Thyroid gland (tissue), 4 donors: ENCODE measurements at places on chromosomes 3 and 15. TPM values are rescaled to one million over a fixed set of nuclear protein-coding genes. Genes with fewer than 3 reads are reported as not detected.

DNA sequence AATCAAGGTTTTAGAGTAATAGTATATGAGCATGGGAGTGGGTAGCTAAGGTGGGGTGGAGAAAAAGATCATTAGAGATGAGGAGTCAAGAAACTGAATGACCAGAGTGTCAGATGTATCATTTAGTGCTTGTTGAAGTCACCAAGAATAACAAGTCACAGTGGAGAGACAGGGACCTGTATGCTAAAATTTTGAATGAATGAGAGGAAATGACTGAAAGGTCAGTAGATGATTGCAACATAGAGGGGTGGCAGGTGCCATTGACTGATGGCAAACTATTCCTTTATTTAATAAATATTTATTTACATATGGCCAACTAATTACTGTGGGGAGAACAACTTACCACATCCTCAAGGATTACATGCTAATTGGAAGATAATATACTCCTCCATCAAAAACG is 75.0 kb upstream of the ANKRD28 start:
- no peaks in the 10 kb centered on the region for H3K36me3 ChIP-seq
- H3K4me1 ChIP-seq, result no peaks in the 10 kb centered on the region
- no peak overlapping the region for H3K4me3 ChIP-seq
- DNase-seq, result no peak
- H3K27ac ChIP-seq, result no peak overlapping the region

DNA sequence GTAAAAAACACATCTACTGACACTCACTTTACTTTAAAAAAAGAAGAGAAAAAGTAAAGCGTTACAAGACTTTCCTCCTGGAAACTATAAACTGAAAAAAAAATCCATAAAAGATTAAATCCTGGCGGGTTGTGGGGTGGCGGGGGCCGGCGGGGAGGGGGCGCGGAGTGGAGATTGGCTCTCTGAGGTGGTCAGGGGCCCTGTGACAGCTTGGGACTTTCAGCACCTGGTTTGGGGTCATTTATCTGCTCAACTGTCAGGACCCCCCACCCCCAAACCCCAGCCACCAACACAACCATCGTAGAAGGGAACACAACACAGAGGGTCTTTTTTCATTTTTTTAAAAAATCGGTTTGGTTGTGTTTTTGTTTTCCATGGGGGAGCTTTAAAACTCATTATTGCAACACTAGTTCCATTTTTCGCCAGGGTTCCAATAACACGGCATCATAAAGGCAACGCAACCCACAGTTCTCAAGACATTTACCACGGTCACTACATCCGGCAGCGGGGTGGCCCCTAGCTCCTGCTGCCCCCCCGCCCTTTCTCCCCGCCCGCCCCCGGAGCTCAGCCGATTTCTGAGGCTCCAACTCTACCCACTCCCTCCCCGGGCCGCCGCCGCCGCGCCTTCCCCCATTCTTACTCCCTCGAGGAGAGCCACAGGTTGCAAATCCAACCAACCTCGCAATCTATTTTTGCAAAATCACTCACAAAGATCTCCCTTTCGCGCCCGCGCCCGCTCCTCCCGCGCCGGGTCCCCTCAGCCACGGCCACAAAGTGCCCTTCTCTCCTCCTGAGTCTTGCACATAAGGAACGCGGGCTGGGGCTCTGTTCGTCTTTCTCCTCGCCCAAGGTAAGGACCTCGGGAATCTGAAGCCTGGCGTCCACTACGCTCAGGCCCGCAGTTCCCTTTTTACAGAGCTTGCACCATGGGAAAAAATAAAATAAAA is 1.8 kb downstream of the BCL6 start:
- H3K27ac ChIP-seq, result peak overlapping the region; percentile 97
- peak; percentile 83 for DNase-seq
- H3K4me3 ChIP-seq, result peak overlapping the region; percentile 69
- H3K27me3 ChIP-seq, result no peaks in the 10 kb centered on the region
- H3K36me3 ChIP-seq, result no peaks in the 10 kb centered on the region

DNA sequence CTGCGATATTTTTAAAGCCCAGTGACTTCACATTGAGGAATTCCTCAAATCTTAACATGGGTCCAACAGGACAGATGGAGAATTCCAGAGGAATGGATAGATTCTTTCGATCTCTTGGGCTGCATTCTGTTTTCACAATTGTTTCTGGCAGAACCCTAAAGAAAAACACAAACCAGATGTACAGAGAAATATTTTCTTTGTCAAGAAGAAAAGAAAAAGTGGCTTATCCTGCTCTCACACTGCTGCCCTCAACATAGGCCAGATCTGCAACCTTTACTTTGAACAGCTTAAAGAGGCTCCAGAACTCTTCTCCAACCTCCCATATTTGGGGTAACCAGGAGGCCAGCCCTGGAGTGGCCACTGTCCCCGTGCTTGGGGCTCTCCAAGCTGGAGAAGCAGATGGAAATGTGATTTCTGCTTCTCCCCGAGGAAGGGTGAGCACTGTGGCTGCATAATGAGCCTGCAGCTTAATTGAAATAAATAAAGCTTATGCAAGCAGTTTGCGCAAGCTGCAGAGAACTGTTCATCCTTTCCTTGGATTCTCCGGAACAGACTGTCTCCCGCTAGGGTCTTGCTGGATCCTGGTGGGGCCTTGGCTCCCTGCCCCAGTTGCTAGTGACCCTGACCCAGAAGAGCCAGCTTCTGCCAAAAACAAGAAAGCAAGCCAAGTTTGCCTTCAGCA is 453.2 kb upstream of the PROK2 start:
- DNase-seq, result no peak
- no peak overlapping the region for H3K4me3 ChIP-seq
- no peaks in the 10 kb centered on the region for H3K27me3 ChIP-seq
- H3K36me3 ChIP-seq, result no peaks in the 10 kb centered on the region
- no peak overlapping the region for H3K27ac ChIP-seq

- peaks cover 16% of the 10 kb centered on the region for H3K4me1 ChIP-seq
- no peak overlapping the region for H3K4me3 ChIP-seq
- peak; percentile 32 for DNase-seq
Observed at GRCh38 chr15:25407950-25408349, 30.9 kb downstream of the UBE3A start.

GRCh38 chr3:120094776-120095225 is 554 bp upstream of the GSK3B start:
- peak overlapping the region; percentile 100 for H3K27ac ChIP-seq
- H3K4me3 ChIP-seq, result peak overlapping the region; percentile 80
- peak; percentile 100 for DNase-seq
- H3K4me1 ChIP-seq, result peaks cover 27% of the 10 kb centered on the region
- H3K36me3 ChIP-seq, result no peaks in the 10 kb centered on the region

DNA sequence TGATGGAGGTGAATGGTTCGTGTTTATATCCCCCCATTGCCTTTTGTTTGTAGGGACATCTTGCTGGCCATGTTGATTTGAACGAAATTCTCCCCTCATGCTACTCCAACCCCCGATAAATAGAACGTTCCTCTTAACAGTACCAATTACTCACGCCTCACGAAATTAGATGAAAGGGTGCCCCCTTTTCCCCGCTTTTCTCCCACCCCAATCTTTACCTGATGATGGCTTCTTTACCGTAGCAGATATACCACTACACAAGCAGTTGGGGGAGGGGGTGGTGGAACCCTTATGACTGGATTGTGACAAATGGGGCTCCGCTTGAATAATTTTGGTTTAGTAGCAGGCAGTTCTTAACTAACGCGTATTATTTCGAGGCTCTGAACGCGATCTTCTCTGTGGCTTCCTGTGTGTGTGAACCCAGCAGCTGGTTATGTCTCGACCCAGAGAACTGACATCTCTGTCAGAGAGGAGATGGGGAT is 1.1 kb downstream of the PIAS1 start:
- H3K27ac ChIP-seq, result peak overlapping the region; percentile 97
- peak overlapping the region; percentile 96 for H3K4me3 ChIP-seq
- peaks cover 25% of the 10 kb centered on the region for H3K4me1 ChIP-seq
- no peaks in the 10 kb centered on the region for H3K36me3 ChIP-seq
- peak; percentile 65 for DNase-seq

The SSR3 gene
- 181 TPM for total RNA-seq
